ENCODE measurements at places on chromosomes 4 and X.

GRCh38 chr4:145552181-145552822 is 66.9 kb upstream of the MMAA start:
- DNase-seq, result no peak

GRCh38 chr4:186227744-186228513 is 622 bp downstream of the KLKB1 start:
- no peak for DNase-seq

DNA sequence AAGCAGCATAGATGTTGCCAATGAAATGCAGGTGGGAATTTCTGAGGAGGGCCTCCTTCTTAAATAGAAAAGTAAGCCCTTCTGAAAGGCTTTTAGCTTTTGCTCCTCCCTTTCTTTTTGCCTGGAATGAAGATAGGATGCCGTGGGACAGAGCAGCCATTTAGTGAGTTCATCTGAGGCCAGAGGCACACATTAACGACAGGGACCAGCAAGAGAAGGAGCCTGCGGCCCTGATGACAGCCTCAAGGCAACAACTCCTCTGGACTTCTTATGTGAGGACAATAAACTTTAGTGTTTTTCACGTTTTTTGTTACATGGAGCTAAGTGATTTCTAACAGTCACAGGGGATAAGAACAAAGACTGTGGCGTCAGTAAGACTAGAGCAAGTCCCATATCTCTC is 1.1 kb upstream of the BDH2 start:
- DNase-seq, result no peak

- no peak for DNase-seq
These were observed 19.3 kb downstream of the GUCY1B1 start for GRCh38 chr4:155777971-155778735.

GRCh38 chr4:151407466-151408379 is 1.3 kb upstream of the FHIP1A start:
- no peak for DNase-seq

DNA sequence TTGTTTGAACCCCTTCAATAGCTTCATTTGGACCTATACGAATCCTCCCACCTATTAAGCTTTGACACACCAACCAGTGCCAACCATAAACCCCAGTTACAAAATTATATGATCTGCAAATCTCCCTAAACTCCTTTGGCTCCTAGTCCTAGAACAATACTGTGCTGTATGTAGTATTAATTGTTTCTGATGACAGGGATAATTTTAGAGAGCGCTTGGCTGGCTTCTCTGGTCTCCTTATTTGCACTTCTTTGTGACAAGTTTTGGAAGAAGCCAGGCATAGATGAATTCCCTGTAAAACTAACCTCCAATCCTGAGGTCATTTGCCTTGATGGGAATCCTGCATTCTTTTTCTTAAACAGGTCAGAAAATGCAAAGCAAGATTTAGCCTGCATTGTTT is 433.0 kb downstream of the PPARGC1A start:
- DNase-seq, result no peak

DNA sequence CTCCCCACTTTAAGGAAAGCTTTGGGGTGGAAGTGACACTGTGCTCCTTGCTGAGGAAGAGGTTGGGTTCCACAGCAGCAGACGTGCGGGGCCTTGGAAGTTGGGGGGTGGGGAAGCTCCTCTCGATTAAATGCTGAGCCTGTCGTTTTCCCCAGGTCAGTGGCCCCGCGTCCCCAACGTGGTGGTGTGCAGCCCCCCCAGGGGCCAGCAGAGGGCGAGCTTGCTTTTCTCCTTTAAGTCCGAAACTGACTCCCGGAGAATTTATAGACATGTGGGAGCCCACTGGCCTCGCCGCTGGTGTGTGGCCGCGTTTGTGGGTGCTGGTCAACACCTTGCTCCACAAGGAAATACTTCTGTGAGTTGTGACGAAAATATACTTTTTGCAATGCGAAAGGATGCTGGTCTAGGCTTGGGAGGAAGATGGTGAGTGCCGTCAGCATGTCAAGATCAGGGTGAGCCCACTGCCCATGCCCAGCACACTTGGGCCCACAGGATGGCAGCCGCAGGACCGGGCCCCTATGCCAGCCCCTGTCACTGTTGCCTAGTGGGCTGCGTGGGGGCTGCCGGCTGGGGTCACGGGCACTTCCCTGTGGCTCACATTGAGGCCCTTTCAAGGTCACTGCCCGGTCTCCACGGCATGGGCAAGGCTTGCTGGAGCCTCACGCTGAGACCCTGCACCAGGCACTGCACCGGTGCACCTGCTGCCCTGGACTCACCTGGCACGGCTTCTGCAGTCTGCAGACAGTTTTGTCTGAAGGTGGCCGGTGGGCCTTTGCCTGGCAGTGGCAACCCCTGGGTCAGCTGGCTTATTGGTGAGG is 9.4 kb downstream of the UVSSA start:
- peak; percentile 89 for DNase-seq

DNA sequence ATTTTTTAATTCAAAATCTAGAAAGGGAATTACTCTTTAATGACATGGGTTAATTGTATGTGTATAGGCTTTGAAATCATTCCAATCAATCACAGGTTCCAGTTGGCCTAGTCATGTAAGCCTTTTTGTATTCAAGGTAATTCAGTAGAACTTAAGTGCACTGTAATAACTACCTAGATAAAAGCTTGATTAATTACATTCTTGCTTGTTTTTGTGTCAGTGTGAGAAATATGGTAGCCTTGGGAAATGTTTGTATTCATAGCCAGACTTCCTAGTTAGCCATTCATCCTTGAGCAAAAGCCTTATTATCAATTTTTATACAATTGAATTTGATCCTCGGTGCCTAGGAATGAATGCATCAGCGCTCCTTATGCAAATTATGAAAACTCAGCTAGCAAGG is 33.5 kb downstream of the TKTL2 start:
- no peak for DNase-seq

DNA sequence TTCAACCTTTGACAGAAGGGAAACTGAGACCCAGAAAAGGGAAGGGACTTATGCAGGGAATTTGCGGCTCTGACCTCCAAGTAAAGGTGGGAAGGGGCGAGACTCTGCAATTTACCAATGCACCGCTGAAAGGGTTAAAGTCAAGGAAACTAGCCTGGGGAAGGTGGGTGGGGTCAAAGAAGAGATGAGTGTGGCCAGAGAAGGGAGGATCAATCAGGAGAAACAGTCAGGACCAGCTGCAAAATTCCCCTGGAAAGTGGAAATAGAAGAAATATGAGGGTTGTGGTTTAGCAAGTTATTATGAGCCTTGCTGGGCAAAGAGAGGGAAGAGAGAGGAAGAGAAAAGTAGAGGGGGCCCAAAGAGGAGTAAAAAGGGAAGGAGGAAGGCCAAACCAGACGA is 30.5 kb downstream of the STARD8 start:
- DNase-seq, result no peak

DNA sequence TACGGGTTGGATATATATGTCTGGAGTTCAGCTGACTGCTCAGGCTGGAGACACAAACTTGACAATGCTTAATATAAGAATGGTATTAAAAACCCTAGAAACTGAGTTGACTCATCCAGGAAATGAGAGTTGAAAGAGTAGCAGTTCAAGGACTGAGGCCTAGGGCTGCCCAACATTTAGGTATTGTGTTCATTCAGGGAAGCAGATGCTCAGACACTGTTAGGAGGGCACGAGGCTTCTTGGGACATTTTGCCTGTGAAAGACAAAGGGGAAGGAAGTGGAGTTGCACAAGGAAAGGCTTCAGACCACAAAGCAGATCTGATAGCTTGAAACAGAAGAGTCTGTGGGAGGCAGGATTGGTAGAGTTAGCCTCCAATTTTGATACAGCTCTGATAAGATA is 52.0 kb upstream of the HS3ST1 start:
- DNase-seq, result peak; percentile 21

GRCh38 chrX:38095971-38096529 is 89.7 kb downstream of the SYTL5 start:
- no peak for DNase-seq

DNA sequence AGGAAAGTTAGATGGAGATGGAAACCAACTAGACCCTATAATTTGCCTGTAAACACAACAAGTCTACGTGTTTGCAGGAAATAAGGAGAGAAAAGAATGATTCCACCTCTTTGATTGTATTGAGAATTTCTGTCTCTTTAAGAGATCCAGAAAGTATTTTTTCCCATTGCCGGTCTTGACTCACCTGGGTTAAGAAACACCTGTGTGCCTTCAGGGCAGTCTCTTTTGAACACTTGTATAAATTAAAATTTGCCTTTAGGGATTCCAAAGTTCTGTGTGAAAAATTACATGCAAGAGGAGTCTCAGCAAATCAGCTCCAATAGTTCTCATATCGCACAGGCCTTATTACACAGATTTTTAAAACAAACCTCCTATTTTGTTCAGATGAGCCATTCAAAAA is 46.0 kb upstream of the SMAD1 start:
- no peak for DNase-seq

DNA sequence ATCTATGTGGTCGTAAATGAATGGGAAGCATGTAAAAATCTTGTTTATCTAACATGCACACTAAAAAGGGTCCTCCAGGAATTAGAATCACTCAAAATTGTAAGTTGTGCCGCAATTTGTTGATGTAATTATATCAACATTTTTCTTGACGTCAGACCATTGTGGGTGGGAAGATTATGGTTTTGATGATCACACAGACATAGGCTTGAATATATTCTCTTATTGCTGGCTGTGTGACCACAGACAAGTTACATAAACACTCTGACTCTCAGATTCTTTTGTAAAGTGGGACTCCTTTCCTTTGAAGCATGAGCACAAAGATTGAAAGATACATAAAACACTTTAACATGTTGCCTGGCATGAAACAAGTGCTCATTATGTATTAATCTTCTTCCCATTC is 51.5 kb downstream of the IL1RAPL1 start:
- DNase-seq, result no peak

DNA sequence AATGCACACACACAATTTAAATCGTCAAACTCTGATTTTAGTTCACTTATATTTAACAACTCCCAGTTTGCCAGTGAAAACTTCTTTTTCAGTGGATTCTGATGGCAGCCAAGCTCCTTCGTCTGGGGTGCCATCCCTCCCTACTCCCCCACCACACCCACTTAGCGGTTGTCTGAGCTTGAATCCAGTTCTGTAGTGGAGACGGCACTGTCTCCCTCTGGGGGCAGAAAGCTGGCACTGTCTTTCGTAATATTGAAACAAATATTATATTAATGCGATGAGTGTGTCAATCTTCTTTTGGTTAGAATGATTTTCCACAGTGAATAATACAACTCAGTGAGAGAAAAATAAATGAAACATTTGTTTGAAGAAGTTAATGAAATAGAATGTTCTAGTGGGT is 5.4 kb downstream of the MEPE start:
- DNase-seq, result peak; percentile 43

DNA sequence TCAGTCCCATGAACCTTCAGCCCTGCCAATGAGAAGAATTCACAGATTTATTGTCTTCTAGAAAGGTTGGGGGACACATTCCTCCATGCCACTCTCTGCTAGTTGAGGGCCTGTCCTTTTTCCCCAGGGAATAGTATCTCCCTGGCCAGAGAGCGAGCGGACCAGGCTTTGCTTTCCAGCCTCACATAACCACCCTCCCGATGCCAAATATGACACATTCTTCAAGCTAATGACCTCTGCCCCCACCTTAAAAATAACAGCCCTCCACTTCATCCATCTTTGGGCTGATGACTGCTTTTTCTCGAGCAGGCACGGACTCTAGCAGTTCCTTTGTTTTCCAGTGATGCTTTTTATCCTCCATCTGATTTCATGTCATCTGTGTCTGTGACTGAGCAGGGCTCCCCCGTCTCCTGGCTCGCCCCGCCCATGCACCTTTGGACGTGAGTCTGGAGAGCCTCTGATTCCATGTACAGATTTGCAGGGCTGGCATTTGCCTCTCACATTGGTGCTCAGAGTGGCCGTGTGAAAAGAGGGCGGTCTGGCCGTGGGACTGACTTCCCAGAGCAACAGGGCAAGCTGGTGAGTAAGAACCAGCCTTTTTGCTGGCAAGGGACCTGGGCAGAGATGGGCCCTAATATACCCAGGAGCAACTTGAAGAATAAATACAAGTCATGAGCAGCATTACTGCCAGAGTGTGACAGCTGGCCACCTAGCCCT is 279.8 kb downstream of the BCOR start:
- DNase-seq, result no peak

DNA sequence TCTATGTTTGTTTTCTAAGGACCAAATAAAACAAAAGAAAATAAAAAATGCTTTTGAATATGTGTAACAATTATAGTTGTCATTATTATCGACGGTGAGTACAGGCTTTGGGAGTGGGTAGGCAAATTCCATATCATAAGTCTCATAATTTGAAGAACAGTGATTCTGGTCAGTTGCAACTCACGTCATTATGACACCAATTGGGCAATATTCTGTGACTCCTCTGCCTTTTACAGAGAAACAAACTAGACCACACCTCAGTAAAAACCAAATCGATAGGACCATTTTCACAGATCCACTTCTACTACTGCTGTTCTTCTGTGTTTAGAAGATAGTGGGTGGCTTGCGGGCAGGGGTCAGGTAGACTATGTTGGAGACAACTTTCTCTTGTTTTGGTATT is 250.1 kb downstream of the C4orf33 start:
- DNase-seq, result no peak

DNA sequence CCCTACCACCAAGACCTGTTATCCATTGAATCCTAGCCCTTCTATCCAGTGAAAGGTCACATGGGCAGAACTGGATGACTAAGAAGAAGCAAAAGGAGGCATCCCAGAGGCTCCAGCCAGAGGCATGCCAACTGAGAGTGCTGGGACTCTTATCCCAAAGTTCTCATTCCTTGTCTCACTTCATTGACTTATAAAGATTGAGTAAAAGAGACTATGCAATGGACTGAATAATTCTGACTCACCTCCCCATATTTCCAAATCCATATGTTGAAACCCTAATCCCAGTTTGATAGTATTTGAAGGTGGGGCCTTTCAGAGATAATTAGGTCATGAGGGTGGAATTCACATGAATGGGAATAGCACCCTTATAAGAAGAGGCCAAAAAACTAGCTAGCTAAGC is 131.4 kb downstream of the COL25A1 start:
- no peak for DNase-seq

GRCh38 chr4:66524781-66525180 is 854.5 kb upstream of the EPHA5 start:
- DNase-seq, result no peak

DNA sequence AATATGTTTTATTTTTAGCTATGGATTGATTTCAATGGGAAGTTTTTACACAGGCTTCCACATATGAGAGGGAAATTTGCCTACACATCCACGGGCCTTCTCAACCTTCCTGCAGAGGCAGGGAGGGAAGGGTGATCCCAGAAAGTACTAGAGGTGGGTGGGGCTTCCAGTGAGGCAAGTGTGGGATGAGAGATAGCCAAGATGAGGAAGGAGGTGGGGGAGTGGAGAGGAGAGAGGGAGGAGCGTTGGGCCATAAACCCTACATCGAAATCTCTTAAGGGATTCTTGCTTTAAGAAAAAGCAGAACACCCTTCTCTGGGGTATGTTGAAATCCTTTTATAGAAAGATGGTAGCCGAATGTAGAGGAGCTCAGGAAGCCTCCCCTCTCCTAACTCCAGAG is 19.0 kb downstream of the NKX6-1 start:
- no peak for DNase-seq

GRCh38 chr4:77481856-77482255 is 123.8 kb upstream of the CXCL13 start:
- no peak for DNase-seq
